ENCODE measurements at places on chromosomes 1 and 21.

GRCh38 chr1:227945891-227946623 lies 1.7 kb downstream of the WNT9A start:
- no peak for DNase-seq

GRCh38 chr1:229258031-229258756 lies 12.7 kb upstream of the RAB4A start:
- no peak for DNase-seq

GRCh38 chr1:201418461-201418860 lies 3.1 kb downstream of the TNNI1 start:
- no peak for DNase-seq

- no peak for DNase-seq
Measured at GRCh38 chr1:54413295-54413694, 7.1 kb upstream of the SSBP3 start.

GRCh38 chr1:167707942-167708341 lies 13.8 kb upstream of the MPZL1 start:
- no peak for DNase-seq

DNA sequence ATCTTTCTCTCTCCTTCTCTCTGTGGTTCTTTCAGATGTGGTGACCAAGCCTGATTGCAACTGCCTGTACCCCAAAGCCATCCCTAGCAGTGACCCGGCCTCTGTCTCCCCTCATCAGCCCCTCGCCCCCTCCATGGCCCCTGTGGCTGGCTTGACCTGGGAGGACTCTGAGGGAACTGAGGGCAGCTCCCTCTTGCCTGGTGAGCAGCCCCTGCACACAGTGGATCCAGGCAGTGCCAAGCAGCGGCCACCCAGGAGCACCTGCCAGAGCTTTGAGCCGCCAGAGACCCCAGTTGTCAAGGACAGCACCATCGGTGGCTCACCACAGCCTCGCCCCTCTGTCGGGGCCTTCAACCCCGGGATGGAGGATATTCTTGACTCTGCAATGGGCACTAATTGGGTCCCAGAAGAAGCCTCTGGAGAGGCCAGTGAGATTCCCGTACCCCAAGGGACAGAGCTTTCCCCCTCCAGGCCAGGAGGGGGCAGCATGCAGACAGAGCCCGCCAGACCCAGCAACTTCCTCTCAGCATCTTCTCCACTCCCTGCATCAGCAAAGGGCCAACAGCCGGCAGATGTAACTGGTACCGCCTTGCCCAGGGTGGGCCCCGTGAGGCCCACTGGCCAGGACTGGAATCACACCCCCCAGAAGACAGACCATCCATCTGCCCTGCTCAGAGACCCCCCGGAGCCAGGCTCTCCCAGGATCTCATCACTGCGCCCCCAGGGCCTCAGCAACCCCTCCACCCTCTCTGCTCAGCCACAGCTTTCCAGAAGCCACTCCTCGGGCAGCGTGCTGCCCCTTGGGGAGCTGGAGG lies 12.7 kb downstream of the CSF1 start:
- DNase-seq, result no peak

- no peak for DNase-seq
Measured at GRCh38 chr1:241531195-241532161, 700 bp upstream of the KMO start.

- DNase-seq, result no peak
Measured at GRCh38 chr1:180816132-180816531, 96.6 kb upstream of the KIAA1614 start.

DNA sequence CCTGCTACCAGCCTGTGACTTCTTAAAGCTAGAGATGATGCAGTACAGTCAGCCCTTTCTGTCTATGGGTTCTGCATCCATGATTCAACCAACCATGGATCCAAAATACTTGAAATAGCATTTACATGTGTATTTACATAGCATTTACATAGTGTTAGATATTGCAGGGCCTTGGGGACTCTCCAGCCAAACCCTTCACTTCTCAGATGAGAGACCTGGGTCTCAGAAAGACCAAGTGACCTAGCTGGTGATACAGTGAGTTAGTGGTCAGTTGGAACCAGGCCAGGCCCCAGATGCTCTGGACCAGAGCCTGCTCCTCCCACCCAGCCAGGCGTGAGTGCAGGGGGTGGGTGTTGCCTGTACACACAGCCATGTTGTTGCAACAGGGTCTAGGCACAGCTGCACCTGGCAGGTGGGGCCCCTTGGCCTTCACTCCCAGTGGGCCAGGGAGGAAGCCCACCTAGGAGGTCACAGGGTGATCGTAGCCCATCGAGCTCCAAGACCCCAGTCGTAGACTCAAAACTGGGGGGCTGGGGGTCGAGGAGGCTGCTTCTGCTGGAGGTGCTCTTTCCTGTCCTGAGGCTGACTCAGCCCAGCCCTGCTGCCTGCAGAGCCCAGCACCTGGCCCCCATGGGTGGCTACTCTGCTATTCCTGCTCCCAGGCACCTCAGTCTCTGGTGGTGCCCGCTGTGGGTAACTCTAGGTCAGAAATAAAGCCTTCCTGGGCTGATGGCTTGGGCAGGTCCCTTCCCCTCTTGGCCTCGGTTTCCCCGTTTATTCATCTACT lies 7.7 kb downstream of the TMEM61 start:
- DNase-seq, result no peak

DNA sequence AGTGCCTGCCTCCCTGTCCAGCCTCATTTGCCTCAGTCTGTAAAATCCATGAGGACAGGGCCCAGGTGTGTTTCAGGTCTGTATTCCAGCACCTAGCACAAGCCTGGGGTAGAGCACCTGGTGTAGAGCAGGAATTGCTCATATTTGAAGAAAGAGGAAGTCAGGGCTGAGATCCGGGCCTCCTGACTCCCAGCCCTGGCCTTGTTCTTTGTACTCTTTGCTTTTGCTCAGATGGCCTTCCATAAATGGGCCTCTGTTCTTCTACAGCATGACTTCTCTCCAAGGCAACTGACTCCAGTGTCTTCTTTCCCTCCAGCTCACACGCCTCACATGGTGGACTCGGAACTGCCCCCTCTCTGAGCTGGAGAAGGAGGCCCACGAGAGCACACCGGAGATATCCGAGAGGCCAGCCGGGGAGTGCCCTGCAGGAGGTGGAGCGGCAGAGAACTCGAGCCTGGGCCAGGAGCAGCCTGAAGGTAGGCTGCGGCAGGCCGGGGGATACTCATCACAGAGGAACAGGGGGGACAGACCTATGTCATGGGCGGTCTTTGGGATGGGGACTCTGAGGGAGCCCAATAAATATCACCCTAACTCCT lies 19.7 kb downstream of the SLC5A9 start:
- no peak for DNase-seq

DNA sequence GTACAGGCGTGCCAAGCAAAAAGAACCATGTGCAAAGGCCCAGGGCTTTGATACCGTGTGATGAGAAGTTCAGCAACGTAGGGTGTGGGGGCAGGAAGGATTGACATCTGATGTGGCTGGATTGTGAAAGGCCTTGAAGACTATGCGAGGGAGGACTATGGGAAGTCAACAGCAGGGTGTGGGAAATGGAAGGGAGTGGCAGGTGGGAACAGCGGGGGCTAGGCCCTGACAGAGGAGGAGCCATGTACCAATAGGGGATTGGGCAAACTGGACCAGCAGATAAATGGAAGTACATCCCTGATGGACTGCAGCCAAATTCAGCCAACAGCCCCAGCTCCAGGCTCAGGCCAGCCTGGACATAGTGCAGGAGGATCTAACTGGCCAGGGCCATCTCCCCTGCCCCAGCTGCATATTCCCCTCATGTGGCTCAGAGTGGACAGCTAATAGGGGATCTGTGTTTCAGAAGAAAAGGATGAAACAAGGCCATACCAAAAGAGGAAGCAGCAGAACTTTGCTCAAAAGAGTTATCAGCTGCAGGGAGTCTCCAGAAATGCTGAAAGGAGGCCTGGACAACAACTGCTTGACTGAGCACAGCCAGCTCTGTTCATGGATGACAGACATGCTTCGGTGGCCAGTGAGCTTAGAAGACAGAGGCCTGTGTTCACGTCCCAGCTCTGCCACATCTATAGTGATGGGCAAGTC lies 140.2 kb upstream of the SGIP1 start:
- DNase-seq, result no peak

DNA sequence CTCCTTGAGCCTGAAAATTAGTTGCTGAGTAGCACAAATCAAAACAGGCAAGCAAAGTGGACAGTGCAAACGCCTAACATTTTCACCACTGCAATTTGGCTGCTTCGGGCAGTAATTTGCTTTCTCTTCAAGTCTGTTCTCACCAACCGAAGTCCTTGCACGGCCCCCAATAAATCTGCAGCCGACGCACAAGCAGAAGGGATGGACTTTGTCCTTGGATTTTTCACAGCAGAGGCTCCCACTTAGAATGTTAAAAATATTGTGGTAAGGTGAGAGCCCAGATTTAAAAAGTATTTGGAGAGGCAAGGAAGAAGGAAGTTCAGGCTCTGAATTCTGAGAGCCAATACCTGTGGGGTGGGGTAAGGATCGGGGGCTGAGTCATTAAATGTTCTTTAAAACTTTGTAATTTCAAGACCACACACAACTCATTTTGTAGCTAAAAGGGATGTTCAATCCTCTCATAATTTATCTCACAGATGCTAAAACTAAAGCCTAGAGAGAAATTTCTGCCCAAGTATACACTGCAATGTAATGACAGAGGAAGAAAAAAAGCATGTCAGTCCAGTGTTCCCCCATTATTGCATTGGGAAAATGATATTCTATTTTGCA lies 6.2 kb downstream of the CD247 start:
- no peak for DNase-seq

DNA sequence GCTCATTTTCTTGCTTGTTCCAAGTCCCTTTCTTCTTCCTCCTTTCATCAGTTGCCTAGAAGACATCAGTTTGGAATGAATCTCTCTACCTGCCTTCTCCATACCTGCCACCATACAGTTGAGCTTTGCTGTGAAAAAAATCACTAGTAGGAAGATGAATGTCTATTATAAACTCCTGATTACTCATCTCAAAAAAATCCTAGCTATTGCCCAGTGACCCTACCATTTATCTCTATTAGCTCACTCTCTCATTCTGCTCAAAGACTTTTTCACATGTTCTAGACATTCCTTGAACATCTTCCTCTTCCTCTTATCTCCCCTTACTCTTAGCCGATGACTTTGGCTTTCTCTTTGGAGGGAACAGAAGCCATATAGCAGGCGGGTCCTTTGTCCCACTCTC lies 49.7 kb upstream of the HMGB4 start:
- no peak for DNase-seq

DNA sequence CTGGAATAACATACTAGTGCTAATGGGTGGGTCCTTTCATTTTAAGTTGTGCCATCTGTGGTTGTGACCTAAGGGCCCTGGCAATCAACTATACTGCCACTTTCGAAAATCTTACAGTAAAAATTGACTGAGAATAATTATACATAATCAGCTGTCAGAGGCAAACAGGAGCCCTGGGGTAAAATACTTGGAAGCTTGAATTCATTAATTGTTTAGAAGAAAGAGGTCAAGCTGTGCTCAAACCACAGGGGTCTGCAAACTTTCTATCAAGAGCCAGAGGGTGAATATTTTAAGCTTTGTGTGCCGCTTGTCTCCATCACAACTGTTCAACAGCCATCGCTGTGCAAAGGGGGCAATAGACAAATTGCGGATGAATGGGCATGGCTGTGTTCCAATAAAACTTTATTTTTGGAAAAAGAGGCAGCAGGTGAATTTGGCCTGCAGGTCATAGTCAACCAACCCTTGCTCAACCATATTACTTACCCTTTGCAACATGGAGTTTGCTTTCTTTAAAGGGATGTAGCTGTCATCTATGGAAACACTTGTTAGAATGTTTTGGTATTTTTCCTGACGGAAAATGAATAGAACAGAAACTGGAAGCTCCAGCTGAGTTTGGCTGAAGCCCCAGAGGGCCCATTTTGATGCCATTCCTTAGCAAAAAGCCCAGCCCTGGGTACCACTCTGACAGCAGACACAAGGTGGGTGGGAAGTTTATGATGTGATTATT lies 35.7 kb upstream of the USP1 start:
- no peak for DNase-seq

DNA sequence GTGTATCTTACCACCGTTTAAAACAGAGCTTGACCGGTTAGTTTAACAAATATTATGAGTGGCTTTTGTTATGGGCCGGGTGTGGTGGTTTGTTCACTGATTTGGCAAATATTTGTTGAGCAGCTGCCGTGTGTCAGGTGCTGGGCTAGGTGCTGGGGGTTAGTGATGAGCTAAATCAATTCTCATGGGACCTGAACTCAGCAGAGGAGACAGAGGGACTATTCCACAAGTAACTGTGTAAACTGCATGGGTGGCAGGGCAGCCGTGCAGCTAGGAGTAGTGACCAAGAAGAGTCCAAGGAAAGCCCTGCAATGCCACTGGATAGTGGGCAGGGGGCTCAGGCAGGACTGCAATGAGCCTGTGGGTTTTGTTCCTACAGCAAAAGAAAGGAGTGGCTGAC lies 11.2 kb upstream of the C2CD2 start:
- no peak for DNase-seq

DNA sequence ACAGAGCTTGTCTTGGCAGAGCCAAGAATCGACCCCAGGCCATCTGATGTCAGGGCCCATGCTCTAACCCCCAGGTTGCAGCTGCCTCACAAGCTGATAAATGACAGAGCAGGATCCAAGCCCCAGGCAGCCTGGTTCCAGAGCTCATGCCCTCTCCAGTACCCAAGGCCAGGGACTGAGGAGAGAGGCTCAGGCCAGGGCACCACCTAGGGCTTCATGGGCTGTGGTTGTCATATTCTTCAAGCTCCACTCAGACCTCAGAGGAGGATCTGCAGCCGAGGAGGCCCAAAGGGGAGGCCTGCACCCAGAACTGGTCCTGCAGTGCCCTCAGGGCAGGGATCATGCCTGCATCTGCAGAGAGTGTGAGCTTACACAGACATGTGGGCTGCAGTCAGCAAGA lies 301.1 kb downstream of the MATN1 start:
- DNase-seq, result no peak

Measured in thoracic aorta (tissue), 2 donors.